Effector CD4-positive, alpha-beta T cell (primary cell): ENCODE measurements at places on chromosomes 4 and X.

GRCh38 chr4:2792711-2793585 is at the start of gene SH3BP2:
Gene SH3BP2, plus strand, starts transcription at chr4:2793085. Its CDS starts 27,533 bp downstream, at chr4:2820618.
- DNase-seq: peak; percentile 50

DNA sequence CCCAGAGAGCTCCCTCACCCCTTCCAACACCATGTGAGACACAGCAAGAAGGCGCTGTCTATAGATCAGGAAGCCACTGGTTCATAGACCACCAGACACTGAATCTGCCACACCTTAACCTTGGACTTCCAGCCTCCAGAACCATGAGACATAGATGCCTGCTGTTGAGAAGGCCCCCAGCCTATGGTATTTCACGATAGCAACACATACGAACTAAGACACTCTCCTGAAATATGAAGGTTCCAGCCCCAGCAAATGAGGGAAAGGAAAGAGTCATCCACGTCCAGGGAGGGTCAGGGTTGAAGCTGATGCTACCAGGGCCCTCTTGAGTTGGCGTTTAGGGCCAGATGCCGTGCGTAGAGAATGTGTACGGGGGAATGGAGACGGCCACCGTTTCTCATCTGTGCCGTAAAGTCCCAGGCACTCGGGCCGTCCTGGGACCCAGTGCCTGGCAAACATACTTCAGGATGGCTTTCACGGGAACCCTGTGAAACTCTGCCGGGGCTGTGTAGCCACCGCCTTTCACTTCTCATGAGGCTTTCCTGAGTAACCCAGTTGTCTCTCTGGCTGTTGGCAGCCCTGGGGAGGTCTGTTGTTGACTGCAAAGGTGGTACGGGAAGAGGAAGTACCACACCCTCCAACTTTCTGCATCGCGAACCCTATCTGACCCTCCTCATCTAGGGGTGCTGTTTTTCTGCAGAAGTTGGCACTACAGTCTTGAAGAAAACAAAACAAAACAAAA is 17.7 kb upstream of the P2RY8 start:
- peak; percentile 39 for DNase-seq

GRCh38 chrX:119228512-119229252 is 7.4 kb upstream of the PGRMC1 start:
- DNase-seq: no peak

DNA sequence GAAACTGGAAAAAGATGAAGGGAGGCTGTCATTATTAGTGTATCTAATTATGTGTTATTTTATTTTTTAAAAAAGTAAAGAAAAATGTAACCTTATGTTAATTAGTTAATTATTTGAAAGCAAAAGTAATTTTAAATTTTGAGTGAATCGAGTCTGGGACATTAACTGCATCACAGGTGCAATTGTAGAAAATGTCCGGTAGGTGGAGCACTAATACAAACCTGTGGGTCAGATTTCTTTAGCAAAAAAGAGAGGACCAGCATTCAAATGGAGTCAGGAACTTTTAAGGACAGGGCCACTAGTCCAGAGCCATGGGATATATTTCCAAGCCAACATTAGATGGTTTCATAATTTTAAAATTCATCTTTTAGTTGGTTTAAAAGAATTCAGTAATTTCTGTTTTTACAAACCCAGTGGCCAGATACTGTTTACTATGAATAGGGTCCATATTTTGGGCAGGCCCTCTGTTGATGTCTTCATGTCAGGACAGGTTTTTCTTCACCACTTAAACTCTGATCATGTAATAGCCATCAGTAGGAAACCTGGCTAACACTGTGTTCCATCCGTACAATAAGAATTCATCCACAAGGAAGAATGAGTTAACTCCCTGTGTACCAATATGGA is 27.2 kb downstream of the BST1 start:
- peak; percentile 7 for DNase-seq

GRCh38 chr4:91064157-91064853 is 937.1 kb downstream of the CCSER1 start:
- no peak for DNase-seq

DNA sequence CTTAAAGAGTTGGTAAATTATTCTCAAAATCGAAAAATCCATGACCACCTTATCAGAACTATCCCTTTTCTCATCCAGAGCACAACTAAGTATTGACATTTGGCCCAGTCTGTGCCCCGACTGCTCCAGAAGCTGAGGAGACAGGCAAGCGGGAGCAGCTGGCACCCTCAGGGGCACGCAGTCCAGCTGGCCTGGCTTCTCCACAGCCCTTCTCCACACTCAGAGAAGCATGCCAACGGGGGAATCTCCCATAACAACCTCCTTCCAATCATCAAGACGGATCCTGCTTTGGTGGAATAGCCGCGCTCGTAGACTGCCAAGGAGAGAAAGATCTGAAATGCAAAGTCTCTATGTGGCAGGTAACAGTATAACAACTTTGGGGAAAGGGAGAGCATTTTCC is 85.4 kb downstream of the AFAP1 start:
- DNase-seq: no peak

DNA sequence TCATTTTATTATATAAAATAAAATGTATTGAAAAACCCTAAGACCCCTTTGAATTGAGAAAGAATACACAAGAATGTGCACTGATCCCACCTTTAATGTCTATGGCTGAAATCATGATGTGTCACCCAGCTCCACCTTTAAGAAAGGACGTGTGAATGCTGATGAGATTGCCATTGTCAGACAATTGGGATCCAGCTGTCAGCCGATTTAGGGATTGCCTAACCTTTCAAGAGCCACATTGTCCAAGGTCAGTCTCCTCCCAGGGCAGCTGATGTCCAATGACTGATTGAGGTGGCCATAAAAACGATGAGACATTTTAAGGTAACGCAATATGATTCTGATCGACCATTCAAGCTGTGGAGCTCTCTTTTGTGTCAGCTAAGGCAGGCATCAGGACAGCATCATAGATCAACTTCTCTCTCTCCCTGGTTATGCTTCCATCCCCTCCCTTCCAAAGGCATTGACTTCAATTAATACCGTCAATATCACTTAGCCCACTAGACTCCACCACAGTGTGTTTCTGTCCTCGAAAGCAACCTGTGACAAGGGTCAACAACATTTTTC is 1676.4 kb downstream of the PCDH7 start:
- no peak for DNase-seq
